ENCODE measurements at places on chromosomes 12 and 14. TPM values are rescaled to one million over a fixed set of nuclear protein-coding genes. Genes with fewer than 3 reads are reported as not detected.

NAA25 gene
- 18.4 TPM for total RNA-seq

BRAP gene
- total RNA-seq = 22.0 TPM

SLC6A15 gene
- total RNA-seq = 10.2 TPM

CCDC88C gene
- not detected for total RNA-seq

TRHDE gene
- 6.3 TPM for total RNA-seq

KRT79 gene
- total RNA-seq = 0.72 TPM

Data from placental pericyte (primary cell).